ENCODE measurements at places on chromosomes 3 and 15.

GRCh38 chr3:130661140-130661891 lies 85.3 kb downstream of the PIK3R4 start:
- no peak for DNase-seq

DNA sequence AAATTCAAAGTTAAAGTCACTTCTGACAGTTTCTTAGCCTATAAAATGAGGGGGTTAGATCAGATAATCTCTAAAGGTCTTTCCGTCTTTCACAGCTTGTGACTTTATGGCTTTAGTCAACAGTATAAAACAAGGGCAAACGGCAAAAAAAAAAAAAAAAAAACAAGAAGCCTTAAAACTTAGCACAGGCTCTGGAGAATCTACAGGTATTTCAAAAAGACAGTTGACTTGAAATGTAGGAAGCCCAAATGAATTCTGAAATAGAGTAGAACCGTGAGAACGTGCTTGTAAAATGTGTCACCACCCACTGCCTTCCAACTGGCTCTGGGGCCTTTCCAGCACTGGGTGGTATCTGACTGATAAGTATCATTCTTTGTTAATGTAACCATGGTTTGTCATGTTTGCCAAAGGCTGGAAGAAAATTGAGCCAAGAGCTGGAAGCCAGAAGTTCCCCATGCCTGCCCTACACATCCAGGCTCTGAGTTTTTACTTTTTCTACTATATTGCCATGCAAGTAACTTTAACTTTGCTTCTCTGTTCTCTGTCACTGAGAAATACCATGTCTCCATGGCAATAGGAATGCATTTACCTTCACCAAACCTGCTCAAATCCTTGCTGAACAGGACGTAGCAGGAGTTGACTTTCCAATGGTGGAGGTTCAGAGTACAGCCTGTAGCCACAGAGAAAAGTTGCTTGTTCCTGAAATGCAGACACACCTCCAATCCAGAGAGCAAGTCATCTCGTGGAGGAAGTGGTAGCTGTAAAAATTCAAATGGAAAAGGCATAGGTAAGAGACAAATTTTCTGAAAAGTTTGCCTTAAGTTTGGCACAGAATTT lies 35.8 kb upstream of the THSD4 start:
- no peak for DNase-seq

DNA sequence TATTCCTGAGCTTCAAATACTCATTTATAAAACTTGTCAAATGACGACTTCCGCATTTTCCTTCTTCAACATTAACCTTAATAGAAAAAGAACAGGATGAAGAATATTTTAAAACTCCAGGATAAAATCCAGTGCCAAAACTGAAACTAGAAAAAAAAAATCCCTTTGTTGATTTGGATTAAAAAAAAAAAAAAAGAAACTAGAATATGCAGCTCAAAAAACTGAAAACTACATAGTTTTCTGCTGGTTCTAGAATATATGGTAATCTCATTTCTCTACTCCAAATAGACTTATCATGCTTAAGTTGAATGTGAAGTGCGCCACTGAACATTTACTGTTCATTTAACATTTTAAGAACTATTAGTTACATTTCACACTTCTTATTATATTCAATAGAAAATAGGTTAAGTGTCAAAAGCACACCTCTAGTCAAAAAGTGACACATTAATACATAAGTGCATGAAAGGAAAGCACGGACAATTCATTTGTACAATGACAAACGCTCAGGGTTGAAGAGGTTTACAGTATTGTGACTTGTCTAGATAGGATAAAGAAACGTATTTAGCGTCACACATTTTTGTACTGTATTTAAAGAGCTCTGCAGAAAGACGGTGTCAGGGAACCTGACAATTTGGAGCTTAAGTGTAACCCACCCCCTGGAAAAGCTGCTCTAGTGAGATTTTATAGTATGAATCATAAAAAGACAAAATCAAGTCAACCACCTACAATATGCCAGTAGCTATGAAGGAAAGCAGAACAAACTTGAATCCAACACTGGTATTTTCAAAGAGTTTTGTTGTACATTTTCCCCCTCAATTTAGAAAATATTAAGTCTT lies 5.8 kb downstream of the TRA2B start:
- DNase-seq: no peak

GRCh38 chr3:79167651-79168416 lies 600.0 kb downstream of the ROBO1 start:
- DNase-seq: no peak

GRCh38 chr3:47324278-47324865 lies 41.6 kb downstream of the KLHL18 start:
- no peak for DNase-seq

- no peak for DNase-seq
These were observed 22.6 kb downstream of the PDZRN3 start for GRCh38 chr3:73602170-73602569.

GRCh38 chr3:13289771-13290285 lies 130.3 kb downstream of the NUP210 start:
- DNase-seq: no peak

DNA sequence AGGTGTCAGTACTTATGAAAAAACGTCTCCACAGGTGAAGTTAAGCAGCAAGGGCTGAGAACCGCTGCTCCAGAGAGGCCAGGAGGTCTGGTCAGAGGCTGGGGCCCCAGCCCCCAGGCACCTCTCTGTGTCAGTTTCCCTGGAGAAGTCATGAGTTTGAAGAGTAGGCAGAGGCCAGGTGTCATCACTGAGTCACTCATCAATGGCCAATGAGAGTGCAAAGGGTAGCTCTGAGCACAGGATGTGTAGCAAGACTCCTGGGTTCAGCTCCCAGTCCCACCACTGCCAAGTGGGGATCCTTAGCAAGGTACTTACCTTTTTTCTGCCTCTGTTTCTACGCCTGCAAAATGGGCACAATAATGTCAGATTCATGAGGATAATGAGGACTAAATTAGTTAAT lies 47.9 kb downstream of the CORO2B start:
- DNase-seq: no peak

GRCh38 chr15:66994927-66995656 lies 70.3 kb upstream of the SMAD3 start:
- DNase-seq: no peak

DNA sequence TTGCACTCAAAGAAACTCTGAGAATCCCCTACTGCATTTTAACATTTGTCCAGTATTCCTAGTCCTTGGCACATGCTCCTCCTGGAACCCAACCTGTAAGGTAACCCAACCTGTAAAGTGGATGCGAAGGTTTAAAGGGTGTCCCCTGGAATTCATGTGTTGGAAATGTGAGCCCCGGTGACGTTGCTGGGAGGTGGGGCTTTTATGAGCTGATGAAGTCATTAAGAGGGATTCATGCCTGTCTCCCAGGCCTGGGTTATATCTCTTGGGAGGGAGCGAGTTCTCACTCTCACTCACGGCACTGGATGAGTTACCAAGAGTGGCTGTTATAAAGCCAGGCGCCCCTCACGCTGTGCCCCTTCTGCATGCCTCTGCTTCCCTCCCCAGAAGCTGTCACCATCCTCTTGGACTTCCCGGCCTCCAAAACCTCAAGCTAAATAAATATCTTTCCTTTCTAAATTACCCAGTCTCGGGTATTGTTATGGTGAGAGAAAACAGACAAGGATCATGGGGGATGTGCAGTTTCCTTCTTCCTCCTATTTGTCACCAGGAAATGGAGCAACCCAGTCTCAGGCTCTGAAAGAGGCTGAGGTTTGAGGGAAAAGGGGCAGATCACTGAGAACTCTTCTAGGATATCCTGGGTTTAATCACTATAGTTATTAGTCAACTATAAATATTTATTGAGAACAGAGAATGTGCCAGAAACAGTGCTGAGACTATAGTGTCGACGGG lies 7.6 kb downstream of the XXYLT1 start:
- no peak for DNase-seq

GRCh38 chr15:51844747-51845426 lies 15.4 kb downstream of the TMOD3 start:
- no peak for DNase-seq

- DNase-seq: no peak
These were observed 28.3 kb downstream of the LRIG1 start for GRCh38 chr3:66472313-66473134.
